ENCODE measurements at places on chromosomes 3 and 15. TPM values are rescaled to one million over a fixed set of nuclear protein-coding genes. Genes with fewer than 3 reads are reported as not detected.

GOLGA8J gene
- not detected for total RNA-seq

EOGT gene
- total RNA-seq: 39.4 TPM

BCHE gene
- 36.1 TPM for total RNA-seq

GHSR gene
- not detected for total RNA-seq

NEIL1 gene
- 11.9 TPM for total RNA-seq

Data from dermis lymphatic vessel endothelial cell (primary cell).